ENCODE measurements at places on chromosomes 16 and 17. TPM values are rescaled to one million over a fixed set of nuclear protein-coding genes. Genes with fewer than 3 reads are reported as not detected.

Gene KRTAP2-3
- polyA plus RNA-seq, result not detected

Gene CXCL16
- 204 TPM for polyA plus RNA-seq

DNA sequence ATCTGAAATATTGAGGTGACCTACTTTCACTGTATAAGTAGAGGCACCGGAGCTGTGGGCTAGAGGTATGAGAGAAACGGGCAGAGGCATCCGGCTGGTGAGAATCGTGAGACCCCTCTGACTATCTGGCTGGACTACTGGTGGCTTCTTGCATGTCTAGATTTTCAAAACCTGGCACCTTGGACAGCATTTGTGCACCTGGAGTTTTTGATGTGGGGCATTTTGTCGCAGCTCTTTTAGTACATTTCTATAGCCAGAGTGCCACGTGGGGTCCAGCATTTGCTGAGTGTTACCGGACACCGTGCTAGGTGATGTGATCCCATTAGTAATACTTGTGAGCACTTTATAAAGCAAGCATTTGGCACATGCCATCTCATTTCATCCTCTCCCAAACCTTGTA lies 32.6 kb upstream of the SHISA9 start:
- H3K4me1 ChIP-seq, result no peaks in the 10 kb centered on the region
- no peaks in the 10 kb centered on the region for H3K27me3 ChIP-seq
- no peak for DNase-seq
- no peak overlapping the region for H3K4me3 ChIP-seq
- no peaks in the 10 kb centered on the region for H3K36me3 ChIP-seq
- H3K27ac ChIP-seq, result no peak overlapping the region

- DNase-seq, result no peak
- H3K27me3 ChIP-seq, result peaks cover 6% of the 10 kb centered on the region
- no peaks in the 10 kb centered on the region for H3K36me3 ChIP-seq
- H3K27ac ChIP-seq, result no peak overlapping the region
- H3K4me3 ChIP-seq, result no peak overlapping the region
Measured at GRCh38 chr17:12974005-12974531, 43.8 kb downstream of the ELAC2 start.

- H3K4me3 ChIP-seq, result no peak overlapping the region
- H3K27ac ChIP-seq, result no peak overlapping the region
- no peaks in the 10 kb centered on the region for H3K4me1 ChIP-seq
- H3K36me3 ChIP-seq, result no peaks in the 10 kb centered on the region
- DNase-seq, result no peak
- peaks cover 5% of the 10 kb centered on the region for H3K27me3 ChIP-seq
Measured at GRCh38 chr17:5877948-5878347, 192.2 kb upstream of the WSCD1 start.

GRCh38 chr16:46757339-46758050 lies 9.4 kb upstream of the MYLK3 start:
- DNase-seq, result no peak
- no peaks in the 10 kb centered on the region for H3K36me3 ChIP-seq
- no peaks in the 10 kb centered on the region for H3K27me3 ChIP-seq
- no peak overlapping the region for H3K27ac ChIP-seq

- peak overlapping the region; percentile 3 for H3K4me3 ChIP-seq
- no peaks in the 10 kb centered on the region for H3K27me3 ChIP-seq
- DNase-seq, result peak; percentile 64
Measured at GRCh38 chr17:59668816-59669215, 38.4 kb downstream of the PTRH2 start.

GRCh38 chr17:43479948-43480347 lies 3.8 kb upstream of the DHX8 start:
- peaks cover 10% of the 10 kb centered on the region for H3K4me1 ChIP-seq
- H3K27ac ChIP-seq, result no peak overlapping the region
- H3K36me3 ChIP-seq, result no peaks in the 10 kb centered on the region
- no peak for DNase-seq
- H3K27me3 ChIP-seq, result no peaks in the 10 kb centered on the region

DNA sequence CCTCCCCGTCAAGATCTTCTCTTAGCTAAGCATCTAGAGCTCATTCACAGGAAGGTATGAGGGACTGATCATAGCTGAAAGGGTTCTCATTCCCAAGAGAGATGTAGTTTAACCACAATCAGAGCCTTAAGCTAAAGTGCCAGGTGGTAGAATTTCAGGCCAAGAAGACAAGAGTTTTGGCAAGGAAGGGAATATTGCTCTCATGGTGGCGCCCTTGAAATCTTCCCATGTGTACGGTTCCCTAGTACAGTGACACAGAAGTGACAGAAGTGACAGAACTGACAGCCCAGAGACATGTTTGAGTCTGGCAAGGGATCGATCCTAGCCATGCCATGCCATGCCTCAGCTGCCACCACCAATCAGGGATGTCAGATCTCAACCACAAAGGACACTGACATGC lies 2.5 kb downstream of the GRIN2C start:
- no peak overlapping the region for H3K27ac ChIP-seq
- H3K4me3 ChIP-seq, result no peak overlapping the region
- H3K36me3 ChIP-seq, result no peaks in the 10 kb centered on the region
- DNase-seq, result no peak
- H3K27me3 ChIP-seq, result peaks cover 52% of the 10 kb centered on the region

DNA sequence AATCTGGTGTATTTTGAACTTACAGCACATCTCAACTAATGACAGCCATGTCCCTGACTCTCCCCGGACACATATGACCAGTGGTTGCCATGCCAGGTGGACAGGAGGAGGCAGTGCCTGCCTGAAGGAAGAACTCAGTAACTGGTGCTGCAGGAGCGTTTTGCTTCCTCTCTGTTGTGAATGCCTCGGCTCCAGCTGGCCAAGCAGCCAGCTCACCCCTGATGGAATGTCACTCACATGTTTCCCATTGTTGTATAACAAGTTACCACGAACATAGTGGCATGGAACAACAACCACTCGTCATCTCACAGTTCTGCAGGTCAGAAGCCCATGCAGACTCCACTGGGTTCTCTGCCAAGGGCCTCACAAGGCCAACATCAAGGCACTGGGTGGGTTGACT lies 20.1 kb upstream of the IRF8 start:
- no peak overlapping the region for H3K27ac ChIP-seq
- no peaks in the 10 kb centered on the region for H3K36me3 ChIP-seq
- H3K4me3 ChIP-seq, result no peak overlapping the region

- H3K27ac ChIP-seq, result no peak overlapping the region
- H3K4me3 ChIP-seq, result no peak overlapping the region
- H3K4me1 ChIP-seq, result no peaks in the 10 kb centered on the region
- no peaks in the 10 kb centered on the region for H3K27me3 ChIP-seq
- DNase-seq, result no peak
- H3K36me3 ChIP-seq, result no peaks in the 10 kb centered on the region
Measured at GRCh38 chr17:15431196-15431595, 36.2 kb downstream of the CDRT4 start.

Measured in CD14-positive monocyte (primary cell).